ENCODE measurements at places on chromosomes 11 and 22.

GRCh38 chr11:3614742-3615171 is 27.0 kb downstream of the ART5 start:
- DNase-seq: peak; percentile 12

DNA sequence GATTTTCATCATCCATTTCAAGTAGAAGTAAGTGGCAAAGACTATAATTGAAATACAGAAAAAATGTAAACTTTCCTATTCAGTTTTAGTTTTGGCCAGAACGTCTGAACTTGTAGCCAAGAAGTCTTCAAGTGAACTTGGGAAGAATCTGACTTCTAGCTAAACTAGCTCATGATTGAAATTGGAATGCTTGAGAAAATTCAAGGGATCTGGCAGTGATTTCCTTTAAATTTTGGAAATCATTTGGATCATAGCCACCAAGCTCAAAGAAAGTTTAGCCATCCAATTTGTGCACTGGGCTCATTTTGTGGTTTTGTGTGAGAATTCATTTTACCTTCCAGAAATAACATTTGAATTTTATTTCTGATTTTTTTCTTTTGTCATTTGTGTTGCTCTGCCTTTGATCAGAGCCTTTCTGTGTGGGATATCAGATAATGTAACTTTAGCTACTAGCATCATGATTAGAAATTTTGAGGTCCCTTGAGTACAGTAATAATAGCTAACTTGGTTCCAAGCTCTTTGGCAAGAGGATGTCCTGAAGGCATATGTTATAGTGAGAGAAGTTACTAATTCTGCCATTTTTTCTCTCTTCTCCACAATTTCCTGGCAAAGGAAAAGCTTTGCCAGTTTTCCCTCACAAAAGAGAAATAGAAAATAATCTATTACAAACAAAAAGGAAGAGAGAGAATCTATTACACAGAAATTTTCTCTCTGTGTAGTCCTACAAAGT is 2123.7 kb upstream of the RAG2 start:
- no peak for DNase-seq

- DNase-seq: no peak
Measured at GRCh38 chr22:47850644-47851151, 1088.2 kb downstream of the TBC1D22A start.

DNA sequence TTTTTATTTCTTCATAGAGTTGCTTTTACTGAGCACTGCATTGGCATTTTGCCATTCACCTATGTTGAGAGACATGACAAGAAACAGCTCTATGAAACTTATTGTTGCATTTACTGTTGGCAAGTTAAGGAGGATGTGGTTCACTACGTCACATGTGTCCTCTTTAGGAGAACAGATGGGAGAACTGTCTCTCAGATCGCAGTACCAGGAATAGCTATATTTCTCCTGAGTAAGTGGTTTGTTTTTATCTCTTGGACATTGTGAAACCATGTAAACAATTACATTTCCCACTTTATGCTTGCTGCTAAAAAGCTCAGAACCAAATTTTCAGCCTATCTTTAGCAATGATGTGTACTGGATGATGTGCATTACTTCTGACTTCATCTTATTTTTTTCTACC is 34.8 kb upstream of the PSMA1 start:
- DNase-seq: peak; percentile 47

DNA sequence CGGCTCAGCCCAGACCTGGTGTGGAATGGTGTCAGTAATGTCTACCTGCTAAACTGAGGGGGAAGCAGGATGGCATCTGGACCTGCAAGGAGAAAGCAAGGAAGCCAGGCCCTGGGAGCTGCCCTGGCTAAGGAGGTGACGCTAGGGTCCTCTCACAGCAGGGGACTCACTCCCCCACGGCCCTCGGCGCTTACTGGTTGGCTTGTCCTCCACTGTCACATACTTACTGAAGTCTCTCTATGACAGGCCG is 48.9 kb downstream of the TPBGL start:
- no peak for DNase-seq

- DNase-seq: no peak
Measured at GRCh38 chr11:17385926-17386325, 2.5 kb downstream of the KCNJ11 start.

GRCh38 chr11:91261513-91261912 is 963.1 kb upstream of the FAT3 start:
- no peak for DNase-seq

- DNase-seq: peak; percentile 17
Measured at GRCh38 chr11:121650351-121651256, 197.8 kb upstream of the SORL1-AS1 start.

DNA sequence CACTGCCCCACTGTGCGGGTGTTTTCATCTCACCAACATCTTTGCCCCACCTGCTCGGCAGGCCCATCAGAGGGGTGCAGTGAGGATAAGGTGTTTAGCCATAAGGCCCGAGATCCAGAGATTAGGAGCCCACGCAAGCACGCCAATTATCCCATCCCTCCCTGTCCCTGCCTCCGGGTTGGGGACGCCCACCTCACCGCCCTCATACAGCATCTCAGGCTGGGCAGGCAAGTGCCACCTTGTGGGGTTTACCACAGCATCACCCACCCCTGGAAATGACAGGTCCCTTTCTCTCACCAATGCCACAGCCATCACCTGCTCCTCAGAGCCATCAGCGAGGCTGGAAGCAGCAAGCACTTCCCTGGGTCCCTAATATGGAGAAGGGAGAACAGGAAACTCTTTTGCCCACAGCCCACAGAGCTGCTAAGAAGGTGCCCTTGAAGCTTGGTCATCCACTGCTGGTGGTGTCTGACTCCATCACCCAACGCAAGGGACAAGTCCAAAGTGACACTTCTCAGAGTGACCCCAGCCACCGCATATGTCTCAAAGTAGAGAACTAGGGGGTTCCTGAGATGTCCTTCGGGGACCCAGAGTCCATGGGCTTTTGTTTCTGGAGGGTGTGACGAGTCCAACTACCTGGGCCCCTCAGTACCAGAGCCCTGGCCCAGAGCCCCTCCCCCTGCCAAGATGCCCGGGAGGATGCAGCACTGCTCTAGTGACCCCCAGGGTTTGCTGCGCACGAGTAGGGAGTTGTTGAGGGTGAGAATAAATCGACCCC is 15.8 kb downstream of the VPS37C start:
- DNase-seq: no peak

DNA sequence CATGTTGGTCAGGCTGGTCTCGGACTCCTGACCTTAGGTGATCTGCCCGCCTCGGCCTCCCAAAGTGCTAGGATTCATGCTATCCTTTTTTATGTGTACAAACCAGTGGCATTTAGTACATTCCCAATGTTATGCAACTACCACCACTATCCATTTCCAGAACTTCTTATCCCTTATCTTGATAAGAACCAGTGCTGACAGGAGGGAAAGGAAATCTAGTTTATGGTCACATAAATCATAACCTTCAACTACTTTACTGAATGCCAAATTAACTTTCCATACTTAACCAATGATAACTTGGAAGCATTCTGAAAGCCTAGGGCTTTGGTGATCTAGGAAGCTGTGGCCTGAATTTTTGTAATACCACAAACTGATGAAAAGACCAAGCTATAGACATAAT is 170.4 kb downstream of the SWAP70 start:
- no peak for DNase-seq

GRCh38 chr11:11070976-11071375 is 213.1 kb upstream of the ZBED5 start:
- no peak for DNase-seq

- no peak for DNase-seq
Measured at GRCh38 chr11:88345949-88346348, 8.4 kb upstream of the CTSC start.

- no peak for DNase-seq
Measured at GRCh38 chr11:96197103-96197502, 145.9 kb downstream of the MAML2 start.

DNA sequence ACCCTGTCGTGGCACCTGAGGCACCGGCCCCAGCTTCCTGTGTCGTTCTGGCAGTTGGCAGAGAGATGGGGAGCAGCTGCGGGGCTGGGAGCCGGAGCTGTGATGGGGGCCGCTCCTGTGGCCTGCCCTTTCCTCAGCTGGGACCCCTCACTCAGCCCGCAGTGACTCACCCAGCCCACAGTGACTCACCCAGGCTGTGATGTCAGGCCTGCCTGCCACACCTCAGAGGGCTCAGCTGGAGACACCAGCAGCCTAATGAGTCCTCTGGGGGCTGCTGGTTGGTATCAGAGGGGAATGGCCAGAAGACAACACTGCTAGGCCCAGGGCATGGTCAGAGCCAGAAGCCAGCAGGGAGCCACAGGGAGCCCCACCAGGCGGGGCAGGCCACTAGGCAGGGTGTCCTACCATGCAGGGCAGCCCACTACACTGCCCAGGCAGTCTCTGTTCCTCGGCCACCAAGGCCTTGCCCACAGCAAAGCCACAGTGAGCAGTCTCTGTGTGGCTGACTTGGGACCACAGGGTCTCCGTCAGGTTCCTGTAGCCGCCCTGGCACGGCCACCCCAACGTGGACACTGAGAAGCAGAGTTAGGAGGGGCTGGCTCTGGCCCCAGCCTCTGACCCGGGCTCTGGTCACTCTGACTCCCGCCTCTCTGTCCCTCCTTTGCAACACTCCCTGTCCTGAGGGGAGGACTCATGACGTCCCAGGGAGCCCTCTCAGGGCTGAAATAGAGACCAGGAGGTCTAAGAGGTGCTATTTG is 4.2 kb upstream of the FXYD2 start:
- peak; percentile 71 for DNase-seq

DNA sequence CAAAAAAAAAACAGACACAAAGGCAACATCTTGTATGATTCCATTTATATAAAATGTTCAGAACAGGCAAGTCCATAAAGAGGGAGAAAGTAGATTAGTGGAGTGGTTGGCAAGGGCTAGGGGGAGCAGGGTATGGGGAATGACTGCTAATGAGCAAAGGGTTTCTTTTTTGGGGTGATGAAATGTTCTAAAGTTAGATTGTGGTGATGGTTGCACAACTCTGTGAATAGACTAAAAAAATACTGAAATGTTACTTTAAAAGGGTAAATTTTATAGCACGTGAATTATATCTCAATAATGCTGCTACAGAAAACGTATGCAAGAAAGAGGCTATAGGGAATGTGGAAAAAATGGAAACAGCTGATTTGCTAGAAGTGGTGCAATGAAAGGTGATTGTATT is 155.1 kb downstream of the TENM4 start:
- DNase-seq: no peak

DNA sequence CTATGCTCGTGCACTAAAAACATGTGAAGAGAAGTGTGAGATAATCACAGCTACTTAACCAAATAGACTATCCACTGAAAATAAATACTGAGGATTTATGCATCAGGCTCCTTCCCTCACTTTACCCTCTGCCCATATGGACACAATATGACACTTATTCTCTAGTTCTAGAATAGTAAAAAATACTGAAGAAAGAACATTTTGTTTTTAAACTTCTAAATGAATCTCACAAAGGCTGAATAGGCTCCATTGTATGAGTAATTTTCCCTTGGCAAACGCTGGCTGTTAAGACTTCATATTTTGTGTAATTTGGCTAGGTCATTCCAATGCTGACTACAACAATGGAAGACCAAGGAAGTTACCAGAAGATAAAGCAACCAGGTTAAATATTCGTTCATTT is 9.9 kb downstream of the HPS5 start:
- DNase-seq: no peak

- DNase-seq: no peak
Measured at GRCh38 chr11:13348305-13348704, 70.7 kb downstream of the BMAL1 start.

DNA sequence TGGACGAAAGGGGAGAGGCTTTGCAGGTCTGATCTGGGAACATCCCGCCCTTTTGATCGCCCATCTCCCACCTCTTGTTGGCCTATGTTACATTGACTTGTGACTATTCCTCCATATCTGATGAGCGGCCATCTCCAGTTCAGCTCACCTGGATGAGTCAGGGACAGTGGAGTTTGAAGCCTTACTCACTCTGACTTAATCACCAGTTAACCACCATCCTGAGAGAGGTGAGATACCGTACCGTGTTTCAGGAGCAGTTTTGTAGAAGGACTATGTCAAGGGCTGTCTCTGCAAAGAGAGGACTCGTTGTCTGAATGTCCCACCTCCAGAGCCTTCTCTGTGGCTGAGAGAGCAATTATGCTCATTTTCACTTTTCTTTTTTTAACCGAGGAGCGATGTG is 771.7 kb downstream of the NTM start:
- DNase-seq: no peak

DNA sequence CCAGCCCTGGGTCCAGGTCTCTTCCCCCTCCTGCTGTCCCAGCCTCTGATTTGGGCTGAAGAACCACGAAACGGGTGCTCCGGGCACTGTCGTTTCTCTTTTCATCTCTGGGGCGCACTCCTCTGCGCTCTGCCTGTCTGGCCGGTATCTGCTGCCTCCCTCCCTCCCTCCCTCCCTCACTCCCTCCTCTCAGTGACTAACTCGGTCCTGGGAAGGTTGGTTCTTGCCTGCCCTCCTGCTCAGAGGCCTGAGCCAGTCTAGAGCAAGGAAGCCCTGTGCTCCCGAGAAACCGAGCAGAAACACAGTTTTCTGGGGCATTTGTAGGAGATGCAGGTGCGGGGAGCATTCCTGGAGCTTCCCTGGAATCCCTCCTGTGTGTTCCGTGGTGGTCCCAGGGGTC is 1235.2 kb downstream of the BRD1 start:
- DNase-seq: no peak

- no peak for DNase-seq
Measured at GRCh38 chr11:20000022-20000350, 160.3 kb downstream of the DBX1 start.

DNA sequence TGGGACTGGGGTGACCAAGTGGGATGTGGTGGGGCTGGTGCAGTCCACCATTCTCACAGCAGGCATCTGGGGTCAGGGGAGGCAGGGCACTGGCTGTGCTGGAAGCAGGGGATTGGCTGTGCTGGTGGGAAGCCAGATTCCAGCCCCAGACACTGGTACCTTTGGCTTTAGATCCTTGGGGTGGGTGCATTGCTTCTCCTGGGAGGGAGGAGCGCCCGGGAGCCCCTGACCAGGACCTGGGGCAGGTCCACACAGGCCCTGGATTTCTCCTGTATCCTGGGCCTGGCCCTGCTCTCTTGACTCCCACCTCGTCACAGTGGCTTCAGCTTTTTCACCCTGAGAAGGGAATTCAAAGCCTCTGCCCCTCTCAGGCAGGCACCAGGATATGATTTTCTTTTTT is 38.5 kb downstream of the ST3GAL4 start:
- DNase-seq: no peak

- no peak for DNase-seq
Measured at GRCh38 chr22:23513133-23513532, 67.0 kb downstream of the IGLL1 start.

GRCh38 chr11:126281245-126281644 is 1.6 kb upstream of the TIRAP start:
- no peak for DNase-seq

- DNase-seq: no peak
Measured at GRCh38 chr11:33266393-33267215, 9.4 kb downstream of the HIPK3 start.

- DNase-seq: peak; percentile 79
Measured at GRCh38 chr22:19909350-19910179, 32.0 kb upstream of the COMT start.

GRCh38 chr11:74551754-74552145 is 40.6 kb upstream of the POLD3 start:
- no peak for DNase-seq

DNA sequence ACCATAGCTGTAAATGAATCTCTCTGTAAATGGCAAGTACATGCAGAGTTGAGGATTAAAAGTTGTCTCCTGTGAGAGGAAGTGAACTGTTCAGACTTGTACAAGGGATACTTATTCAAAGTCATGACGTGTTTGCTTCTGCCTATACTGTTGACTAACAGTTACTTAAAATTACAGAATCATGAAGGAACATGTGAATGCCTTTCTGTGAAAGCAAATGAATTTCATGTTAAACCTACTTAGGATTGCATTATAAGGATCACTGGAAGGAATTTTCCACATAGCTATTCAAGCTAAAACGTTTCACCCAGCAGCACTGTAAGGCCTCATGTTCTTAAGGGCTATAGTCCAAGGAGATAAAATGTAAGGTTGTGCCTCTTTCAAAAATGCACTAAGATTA is 93.4 kb upstream of the BIRC3 start:
- DNase-seq: no peak

Measured in CD4-positive, alpha-beta T cell (primary cell).